ENCODE measurements at places on chromosomes 1 and 21. TPM values are rescaled to one million over a fixed set of nuclear protein-coding genes. Genes with fewer than 3 reads are reported as not detected.

DNA sequence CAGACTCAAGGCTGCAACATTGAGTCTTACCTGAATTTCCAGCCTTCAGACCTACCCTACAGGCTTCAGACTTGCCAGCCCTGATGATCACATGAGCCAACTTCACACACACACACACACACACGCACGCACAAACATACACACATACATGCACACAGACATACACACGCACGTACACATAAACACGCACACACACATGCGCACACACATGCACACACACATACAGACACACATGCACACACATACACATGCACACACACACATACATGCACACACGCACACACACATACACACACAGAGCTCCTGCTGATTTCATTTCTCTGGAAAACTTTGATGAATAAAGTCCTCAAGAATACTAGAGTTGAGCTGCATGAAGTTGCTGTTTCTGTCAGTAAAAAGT lies 78.3 kb upstream of the SLC2A1 start:
- DNase-seq = no peak

GRCh38 chr1:174995121-174995520 lies 4.6 kb upstream of the CACYBP start:
- no peak for DNase-seq

GRCh38 chr1:4762146-4762545 lies 107.7 kb downstream of the AJAP1 start:
- DNase-seq = no peak

SHISA4 gene
- total RNA-seq = 3.3 TPM

SAMSN1 gene
- 6.1 TPM for total RNA-seq
